ENCODE measurements at places on chromosomes 1 and 21. TPM values are rescaled to one million over a fixed set of nuclear protein-coding genes. Genes with fewer than 3 reads are reported as not detected.

- no peak for DNase-seq
Observed at GRCh38 chr1:6090996-6091822, 45.5 kb downstream of the KCNAB2 start.

- DNase-seq, result no peak
Observed at GRCh38 chr21:35854281-35854680, 206.0 kb downstream of the SETD4 start.

GRCh38 chr1:155321639-155322503 is 1.2 kb downstream of the RUSC1 start:
- DNase-seq, result peak; percentile 38

GRCh38 chr21:16073586-16073985 is 343.8 kb downstream of the USP25 start:
- no peak for DNase-seq

DNA sequence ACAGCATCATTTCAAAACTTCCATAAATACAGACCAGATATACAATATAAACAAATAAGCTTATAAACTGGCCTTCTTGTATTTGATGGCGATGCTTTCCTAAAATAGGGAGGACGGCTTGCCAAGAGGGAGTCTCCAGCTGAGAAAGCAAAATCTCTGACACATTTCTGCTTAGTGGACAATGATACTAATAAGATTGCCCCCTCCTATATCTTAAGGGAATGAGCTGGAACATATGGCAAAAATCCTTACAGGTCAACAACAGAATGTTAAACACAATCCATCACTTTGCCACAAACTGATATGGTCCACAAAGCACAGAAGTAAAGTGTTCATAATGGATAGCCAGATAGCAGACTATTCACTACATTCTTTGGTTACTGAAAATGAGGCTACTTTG is 7.1 kb upstream of the GADD45A start:
- DNase-seq, result no peak

DNA sequence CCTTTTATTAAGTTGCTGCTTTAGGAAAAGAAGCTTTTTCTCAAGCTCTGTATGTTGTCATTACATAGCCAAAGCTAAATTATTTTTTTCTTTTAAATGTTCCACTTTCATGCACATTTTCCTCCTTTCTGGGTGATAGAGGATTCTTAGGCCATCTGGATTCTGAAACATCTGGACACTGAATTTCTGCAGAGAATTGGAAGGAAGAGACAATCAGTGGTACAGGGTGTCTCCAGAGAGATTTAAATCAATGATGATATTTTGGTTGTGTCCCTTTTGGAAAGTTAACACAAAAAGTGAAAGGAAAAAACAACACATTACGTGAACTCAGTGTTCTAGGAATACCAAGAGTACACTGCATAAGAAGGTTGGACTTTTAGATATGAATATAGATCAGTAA is 211.4 kb upstream of the PKN2 start:
- DNase-seq, result peak; percentile 33

DNA sequence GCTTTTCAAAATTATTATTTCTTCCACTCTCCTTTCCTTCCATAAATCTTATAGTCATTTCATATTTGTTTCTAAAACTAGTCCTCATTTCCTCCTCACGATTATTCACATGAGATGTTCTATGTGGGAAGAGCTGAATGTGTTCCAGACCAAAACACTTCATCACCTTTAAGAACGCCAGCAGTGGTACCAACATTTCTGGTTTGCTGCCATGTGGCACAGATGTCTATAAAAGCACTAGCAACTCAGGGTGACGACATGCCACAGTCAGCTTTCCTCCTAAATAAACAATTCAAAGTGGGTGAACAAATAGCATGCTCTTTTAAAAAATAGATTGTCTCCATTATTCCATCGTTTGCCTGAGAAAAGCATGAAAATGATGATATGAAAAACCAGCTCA is 1217.8 kb upstream of the ADGRL2 start:
- no peak for DNase-seq

DNA sequence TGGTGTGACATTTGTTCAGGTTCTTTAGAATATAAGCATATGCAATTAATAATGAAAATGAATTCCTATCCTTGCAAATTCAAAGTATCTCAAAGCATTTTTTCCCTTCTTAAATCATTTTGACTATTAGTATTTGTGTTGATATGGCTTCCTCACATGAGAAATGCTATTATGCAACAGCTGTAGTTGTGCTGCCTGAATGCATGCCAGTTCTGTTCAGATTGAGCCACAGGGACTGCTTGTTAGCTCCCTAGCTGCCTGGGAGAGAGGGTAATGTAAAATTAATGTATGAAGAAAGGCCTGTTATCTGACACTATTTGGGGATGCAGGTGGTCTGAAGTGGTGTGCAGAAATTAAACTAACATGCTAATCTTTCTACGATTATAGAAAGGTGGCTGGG is 45.5 kb downstream of the CACHD1 start:
- DNase-seq, result no peak

DNA sequence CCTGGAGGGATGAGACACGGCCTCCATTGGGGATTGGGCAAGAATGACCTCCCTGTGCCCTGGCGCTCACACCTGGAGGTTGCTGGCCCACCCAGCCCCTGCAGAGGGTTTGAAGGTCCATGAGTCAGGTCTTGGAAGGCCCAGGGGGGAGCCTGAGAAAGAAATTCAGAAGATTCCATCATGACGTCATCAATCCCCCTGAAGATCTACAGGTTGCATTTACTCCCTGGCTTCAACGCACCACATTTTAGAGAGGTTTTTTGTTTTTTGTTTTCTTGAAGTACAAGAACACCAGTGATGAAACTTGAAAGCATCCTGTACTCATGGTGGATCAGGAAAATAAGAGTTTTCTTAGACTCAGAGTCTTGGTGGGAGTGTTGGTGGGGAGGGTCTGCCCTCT is 82.4 kb upstream of the SLC25A33 start:
- no peak for DNase-seq

- no peak for DNase-seq
Observed at GRCh38 chr1:2099886-2100779, 49.9 kb downstream of the PRKCZ start.

- no peak for DNase-seq
Observed at GRCh38 chr1:58402444-58402843, 144.1 kb downstream of the OMA1 start.

DNA sequence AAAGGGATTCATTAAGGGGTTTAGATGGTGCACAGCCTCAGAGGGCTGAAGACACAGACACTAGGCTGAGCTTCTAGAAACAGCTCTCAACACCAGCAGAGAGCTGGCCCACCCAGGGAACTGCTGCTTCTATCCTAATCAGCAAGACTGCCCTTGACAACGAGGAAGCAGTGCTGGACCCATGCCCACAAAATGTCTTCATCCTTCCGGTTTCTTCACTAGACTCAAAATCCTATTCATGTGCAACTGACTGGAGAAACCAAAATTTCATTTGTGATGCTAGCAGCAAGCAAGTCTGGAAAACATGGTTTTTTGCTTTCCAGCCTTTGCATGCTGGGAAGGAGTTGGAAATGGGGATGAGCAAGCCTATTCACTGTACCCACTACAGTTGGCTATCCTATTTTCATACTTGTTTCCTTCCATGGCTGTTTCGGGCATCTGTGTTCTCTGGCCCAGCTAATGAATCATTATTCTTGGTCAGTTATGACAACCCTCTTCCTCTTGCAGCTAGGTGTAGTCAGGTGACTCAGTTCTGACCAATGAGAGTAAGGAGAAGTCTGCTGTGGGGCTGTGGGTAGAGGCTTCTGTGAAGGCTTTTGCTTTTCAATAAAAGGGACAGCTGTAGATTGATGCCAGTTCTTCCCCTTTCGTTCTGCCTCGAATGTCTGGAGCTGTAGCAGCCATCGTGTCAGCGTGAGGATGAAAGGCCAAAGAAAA is 14.6 kb upstream of the TMEM61 start:
- DNase-seq, result no peak

- no peak for DNase-seq
Observed at GRCh38 chr1:232754930-232755329, 50.3 kb upstream of the MAP10 start.

DNA sequence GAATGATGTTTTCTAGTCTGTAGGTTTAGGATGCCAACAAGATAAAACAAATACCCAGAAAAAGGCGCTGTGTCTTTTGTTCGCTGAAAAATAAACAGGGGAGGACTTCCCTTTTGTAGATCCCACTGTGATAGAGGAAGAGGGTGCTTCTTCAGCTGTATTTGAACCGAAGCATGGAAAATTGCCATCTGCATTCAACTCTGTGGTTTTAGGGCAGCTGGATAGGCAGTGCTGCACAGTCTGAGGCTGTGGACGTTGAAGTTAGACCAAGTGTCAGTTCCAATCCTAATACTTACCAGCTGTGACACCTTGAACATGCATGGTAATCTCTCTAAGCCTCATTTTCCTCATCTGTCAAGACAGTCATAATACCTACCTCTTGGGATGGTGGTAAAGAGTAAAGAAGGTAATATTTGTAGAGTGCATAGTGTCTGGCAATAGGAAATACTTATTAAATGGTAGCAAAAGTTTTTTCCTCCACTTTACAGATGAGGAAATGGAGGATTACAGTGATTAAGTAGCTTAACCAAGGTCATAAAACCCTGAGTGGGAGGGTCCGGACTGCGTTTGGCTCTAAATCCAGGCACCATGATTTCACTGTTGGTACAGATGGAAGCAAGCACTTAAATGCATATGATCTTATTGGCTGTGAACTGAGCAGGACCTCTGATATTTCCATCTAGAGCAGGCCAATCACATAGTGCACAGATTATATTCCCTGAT is 48.5 kb downstream of the UTP25 start:
- DNase-seq, result no peak

DNA sequence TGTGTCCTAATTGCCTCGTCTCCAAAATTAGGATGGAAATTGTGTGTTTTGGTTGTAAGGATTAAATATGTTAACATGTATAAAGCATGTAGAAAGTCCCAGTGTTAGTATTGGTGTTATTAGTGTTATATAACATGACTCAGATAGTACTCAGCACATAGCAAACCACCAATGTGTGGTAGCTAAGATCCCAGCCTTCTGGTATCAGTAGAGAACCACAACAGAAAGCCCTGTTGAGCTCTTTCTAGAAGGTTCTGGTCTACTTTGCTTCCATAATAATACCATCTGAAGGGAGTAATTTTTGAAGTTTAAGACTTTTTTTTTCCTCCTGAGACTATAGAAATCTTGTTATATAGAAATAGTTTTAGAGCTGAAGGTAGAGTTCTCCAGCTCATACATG is 259.3 kb upstream of the SGIP1 start:
- no peak for DNase-seq

DNA sequence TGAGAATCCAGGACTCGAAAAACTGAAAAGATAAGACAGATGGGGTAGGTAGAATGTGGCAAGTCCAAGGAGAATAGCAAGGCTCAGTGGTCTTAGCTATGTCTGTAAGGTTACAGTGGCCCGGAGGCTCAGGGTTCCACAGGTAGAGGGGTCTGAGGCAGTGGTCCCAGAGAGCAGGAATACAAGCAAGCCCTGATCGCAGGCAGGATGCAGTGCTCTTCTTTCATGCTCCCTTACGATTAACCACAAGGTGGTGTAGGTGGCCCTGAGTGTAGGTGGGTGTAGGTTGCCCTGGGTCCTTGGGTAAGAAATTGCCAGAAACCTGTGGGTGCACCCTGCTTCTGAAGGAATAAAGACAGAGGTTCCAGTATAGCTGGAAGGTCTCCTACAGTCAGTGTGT is 99.1 kb upstream of the RAB3GAP2 start:
- DNase-seq, result no peak

GRCh38 chr1:36942148-36942547 is 92.2 kb downstream of the GRIK3 start:
- DNase-seq, result no peak

TRIM45 gene
- 18.0 TPM for polyA plus RNA-seq

PLA2G2A gene
- 10.4 TPM for polyA plus RNA-seq

PAQR6 gene
- polyA plus RNA-seq, result 5.2 TPM

ANKRD45 gene
- 0.77 TPM for polyA plus RNA-seq

PLPP3 gene
- polyA plus RNA-seq, result 122 TPM

STMN1 gene
- 722 TPM for polyA plus RNA-seq

SLC27A3 gene
- polyA plus RNA-seq, result 43.1 TPM

ZNF670 gene
- polyA plus RNA-seq, result 2.8 TPM

TNNT2 gene
- 955 TPM for polyA plus RNA-seq

ZNF648 gene
- 0.05 TPM for polyA plus RNA-seq

Data from muscle of arm (tissue), 14 donors.